ENCODE measurements at places on chromosomes 7 and 10. TPM values are rescaled to one million over a fixed set of nuclear protein-coding genes. Genes with fewer than 3 reads are reported as not detected.

HEPACAM2 gene
- total RNA-seq, result not detected

- DNase-seq, result no peak
Measured at GRCh38 chr10:101650863-101651262, 44.1 kb downstream of the FBXW4 start.

RELN gene
- not detected for total RNA-seq

PON1 gene
- not detected for total RNA-seq

CALY gene
- 8.9 TPM for total RNA-seq

DNA sequence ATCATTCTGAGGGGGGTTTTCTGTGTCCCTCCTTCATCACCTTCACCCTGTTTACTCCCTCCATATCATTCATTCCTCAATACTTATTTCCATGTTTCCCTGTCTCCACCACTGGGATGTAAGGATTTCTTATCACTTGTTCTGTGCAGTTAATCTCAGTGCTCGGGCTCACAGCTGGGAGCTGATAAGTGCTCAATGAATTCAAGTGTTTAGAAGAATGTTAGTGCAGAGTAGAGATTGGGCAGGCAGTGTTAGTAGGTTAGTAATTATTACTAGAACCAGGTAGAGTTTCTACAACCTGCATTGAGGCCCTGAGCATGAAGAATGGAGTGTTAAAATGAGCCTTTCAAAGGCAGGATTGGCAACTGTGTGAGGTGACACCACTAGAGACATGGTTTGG is 458.1 kb downstream of the AUTS2 start:
- DNase-seq, result no peak

CASD1 gene
- 13.8 TPM for total RNA-seq

DOCK1 gene
- total RNA-seq, result 53.1 TPM

OR6V1 gene
- total RNA-seq, result not detected

GRCh38 chr7:96179341-96179740 is 142.6 kb downstream of the SLC25A13 start:
- DNase-seq, result no peak

IFIT1 gene
- total RNA-seq, result 4.4 TPM

- DNase-seq, result peak; percentile 72
Measured at GRCh38 chr10:86066696-86067095, 299.9 kb downstream of the GRID1 start.

- DNase-seq, result no peak
Measured at GRCh38 chr7:63093481-63093880, 905.2 kb upstream of the ZNF722 start.

GRCh38 chr10:112080231-112080630 is 103.3 kb downstream of the GPAM start:
- DNase-seq, result no peak

GRCh38 chr10:13853854-13854253 is 267.1 kb downstream of the PRPF18 start:
- no peak for DNase-seq

DNA sequence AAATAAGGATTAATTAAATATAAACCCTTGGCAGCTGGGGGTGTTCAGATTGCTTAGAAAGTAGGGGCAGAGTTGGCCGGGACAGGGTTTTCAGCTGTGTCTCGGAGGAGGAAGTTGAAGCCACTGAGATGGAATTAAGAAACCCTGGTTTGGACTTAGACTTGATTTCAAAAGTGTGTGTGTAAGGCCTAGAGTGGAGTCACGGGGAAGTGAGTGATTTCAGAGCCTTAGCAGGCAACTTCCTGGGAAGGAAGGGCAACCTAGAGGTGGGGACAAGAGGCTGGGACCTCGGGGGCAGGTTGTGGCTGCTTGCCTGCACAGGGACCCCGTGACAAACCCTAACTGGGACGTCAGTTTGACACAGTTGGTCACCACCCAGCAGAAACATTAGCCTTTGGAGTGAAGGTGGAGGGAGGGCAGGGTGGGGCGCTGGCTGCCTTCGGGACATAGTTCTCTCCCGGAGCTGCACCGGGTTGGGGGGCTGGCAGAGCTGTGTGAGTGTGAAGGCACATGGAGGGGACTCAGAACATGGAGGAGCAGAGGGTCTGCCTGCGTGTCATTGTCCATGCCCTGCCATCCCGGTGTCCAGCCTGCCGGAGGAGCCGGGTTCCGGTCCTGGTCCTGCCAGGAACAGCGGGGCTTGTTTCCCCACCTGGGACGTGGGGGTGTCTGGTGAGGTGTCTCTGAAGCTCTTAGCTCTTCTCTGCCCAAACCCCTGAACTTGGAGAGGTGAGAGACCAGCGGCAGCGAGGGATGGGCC is 1.8 kb downstream of the BRI3 start:
- peak; percentile 91 for DNase-seq

GRCh38 chr7:1708596-1709251 is 38.6 kb downstream of the ELFN1 start:
- DNase-seq, result peak; percentile 79

GRCh38 chr10:102988404-102989314 is 70.6 kb downstream of the CNNM2 start:
- DNase-seq, result no peak

NXPH1 gene
- total RNA-seq, result not detected

GRCh38 chr7:151830121-151830830 is 46.6 kb downstream of the PRKAG2 start:
- DNase-seq, result peak; percentile 81

GRCh38 chr10:91976317-91977051 is 52.9 kb downstream of the BTAF1 start:
- DNase-seq, result no peak

- DNase-seq, result no peak
Measured at GRCh38 chr7:54858008-54858692, 99.1 kb upstream of the SEC61G start.

SUN3 gene
- not detected for total RNA-seq

DNA sequence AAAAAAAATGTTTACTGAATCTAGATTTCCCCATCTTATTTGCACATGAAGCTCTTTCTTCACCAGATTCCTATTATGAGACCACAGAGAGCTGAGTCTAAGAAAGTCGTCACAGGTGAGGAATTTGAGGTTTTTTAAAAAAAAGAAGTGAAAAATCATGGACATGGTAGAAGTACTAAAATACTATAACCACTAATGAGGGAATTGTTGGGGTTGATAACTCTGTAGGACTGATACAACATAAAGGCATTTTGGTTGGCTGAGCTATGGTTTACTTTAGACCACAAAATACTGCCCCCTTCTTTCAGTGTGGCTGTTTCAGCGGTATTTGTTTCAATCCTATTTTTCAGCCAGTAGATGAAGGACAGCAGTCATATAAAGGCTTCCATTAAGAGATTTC is 1111.3 kb downstream of the TYW1 start:
- no peak for DNase-seq

- no peak for DNase-seq
Measured at GRCh38 chr7:137001041-137001440, 132.6 kb downstream of the CHRM2 start.

- no peak for DNase-seq
Measured at GRCh38 chr7:54719974-54720373, 39.0 kb downstream of the SEC61G start.

All from chondrocyte (in vitro differentiated cells).